ENCODE measurements at places on chromosomes 7 and 10.

DNA sequence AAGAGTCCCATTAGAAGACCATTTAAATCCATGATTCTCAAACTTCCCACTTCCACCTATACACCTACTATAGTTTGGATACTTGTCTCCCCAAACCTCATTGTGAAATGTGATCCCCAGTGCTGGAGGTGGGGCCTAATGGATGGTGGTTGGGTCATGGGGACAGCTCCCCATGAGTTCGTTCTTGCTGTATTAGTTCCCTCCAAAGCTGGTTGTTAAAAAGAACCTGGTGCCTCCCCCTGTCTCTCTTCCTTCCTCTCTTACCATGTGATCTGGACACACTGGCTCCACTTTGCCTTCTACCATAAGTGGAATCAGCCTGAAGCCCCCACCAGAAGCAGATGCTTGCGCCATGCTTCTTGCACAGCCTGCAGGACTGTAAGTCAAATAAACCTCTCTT lies 53.9 kb downstream of the WIPF3 start:
- DNase-seq = no peak

DNA sequence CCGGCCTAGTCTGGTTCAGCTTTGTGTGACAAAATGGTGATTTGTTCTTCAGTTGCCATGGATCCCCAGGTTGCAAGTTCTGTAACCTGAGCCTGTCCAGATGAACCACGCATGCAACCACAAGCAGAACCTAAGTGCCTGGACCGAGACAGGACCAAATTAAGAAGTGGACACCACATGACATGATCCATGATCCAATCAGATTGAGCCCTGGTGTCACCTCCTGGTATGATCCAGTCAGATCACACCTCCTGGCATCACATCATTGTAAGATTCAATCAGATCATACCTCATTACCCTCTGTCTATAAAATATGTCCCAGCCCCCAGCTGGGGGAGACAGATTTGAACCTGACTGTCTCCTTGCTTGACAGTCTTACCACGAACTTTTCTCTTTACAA lies 70.0 kb downstream of the MALSU1 start:
- DNase-seq = no peak

DNA sequence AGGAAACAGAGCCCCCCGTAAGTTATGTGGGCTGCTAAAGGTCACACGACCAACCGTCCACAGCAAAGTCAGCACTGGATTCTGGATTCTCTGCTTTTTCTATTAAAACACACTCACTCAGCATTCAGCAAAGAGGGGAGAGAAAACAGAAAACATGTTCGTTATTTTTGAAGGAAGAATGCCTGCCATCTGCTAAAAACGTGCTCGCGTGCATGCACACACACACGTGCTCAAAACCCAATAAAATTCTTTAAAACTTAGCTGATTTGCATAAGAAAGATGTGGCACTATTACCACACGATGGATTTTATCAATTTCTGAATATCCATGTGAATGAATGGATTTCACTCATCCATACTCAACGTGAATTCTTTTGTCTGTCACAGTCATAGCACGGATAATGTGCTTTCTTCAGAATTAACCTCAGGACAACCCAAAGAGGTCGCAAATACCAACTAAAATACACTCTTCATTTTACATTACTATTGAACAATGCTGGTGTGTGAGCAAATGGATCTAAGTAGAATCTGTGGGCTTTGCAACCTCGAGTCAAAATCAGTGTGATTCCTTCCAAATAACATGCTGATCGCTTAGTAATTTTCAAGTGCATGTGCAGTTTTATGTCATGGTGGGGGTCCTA lies 40.8 kb downstream of the NRP1 start:
- DNase-seq = no peak

DNA sequence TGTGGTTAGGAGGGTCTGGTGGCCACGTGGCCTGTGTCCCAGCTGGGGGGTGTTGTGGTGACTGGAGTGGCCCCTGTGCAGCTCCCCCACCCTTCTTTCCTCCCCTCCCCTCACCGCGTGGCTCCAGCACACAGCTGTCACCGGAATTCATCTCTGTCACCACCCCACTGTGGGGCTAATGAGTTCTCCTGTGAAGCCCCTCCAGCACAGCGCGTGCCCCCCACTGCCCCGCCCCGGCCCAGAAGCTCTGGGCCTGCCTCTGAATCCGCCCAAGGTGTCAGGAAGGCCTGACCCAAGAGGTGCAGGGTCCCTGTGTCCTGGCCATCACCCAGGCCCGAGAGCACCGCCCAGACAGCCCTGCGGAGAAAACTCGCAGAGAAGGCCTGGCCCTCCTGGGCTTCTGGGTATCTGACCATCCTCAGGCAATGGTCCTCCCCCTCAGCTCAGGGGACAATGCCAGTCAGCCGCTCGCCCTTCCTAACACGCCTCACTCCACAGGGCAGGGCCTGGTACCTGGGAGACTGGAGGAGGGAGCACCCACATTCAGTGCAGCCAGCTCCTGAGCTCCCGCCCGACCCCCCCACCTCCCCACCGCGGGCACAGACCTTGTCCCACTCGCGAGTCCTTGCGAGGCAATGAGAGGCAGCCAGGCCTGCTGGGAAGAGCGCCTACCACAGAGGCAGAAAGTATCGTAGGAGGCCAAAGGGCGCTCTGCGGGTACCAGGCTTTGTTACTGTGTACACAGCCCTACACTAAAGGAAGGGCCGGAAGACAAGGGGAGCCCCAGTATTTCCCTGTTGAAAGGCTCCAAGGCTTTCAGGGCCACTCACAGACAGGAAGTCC lies 38.2 kb downstream of the GBX1 start:
- DNase-seq = no peak

DNA sequence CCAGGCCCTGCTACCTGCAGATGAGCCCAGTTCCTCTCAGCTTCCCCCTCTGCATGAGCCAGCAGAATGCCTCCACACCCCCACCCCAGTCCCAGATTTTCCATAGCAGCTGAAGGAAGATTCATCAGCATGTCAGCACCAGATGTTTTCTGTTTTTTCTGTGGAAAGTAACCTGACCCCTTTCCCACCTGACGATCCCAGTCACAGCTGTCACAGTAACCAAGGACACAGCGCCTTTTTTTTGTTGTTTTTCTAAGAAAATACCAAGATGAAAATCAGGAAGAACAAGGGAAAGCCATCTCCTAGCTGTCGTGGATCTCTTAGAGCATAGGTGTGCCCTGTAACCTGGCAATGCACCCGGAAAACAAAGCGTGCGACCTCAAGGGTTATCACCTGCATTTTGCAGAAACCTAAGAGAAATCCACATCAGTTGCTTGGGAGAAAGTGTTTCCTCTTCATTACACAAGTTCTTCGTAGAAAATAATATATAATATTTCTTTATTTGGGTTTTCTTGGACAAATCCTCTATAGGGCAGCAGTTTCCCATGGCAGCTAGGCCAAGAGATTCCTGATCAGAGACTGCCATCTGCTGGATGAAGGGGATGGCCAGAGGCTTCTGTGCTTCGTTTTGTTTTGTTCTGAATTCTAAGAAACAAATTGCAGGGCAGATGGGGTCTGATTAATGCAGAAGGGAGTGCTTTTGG lies 401.9 kb downstream of the TNS3 start:
- DNase-seq = peak; percentile 56

DNA sequence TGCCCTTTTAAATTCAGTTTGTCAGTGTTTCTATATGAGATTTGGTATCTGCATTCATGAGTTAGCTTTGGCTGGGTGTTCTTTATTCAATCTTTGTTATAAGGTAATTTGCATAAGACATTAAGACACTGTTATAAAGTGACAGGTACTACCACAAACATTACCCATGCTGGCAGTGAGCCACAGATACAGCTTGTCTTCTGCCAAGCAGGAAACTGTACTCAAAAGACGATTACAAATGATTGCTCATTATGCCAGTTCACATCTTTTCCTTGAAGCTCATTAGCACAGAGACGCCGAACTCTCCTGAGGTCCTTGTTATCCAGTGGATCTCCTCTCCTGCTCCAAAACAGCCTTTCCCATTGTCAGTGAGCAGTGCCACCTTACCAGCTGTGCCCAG lies 30.4 kb downstream of the AMPH start:
- DNase-seq = no peak

DNA sequence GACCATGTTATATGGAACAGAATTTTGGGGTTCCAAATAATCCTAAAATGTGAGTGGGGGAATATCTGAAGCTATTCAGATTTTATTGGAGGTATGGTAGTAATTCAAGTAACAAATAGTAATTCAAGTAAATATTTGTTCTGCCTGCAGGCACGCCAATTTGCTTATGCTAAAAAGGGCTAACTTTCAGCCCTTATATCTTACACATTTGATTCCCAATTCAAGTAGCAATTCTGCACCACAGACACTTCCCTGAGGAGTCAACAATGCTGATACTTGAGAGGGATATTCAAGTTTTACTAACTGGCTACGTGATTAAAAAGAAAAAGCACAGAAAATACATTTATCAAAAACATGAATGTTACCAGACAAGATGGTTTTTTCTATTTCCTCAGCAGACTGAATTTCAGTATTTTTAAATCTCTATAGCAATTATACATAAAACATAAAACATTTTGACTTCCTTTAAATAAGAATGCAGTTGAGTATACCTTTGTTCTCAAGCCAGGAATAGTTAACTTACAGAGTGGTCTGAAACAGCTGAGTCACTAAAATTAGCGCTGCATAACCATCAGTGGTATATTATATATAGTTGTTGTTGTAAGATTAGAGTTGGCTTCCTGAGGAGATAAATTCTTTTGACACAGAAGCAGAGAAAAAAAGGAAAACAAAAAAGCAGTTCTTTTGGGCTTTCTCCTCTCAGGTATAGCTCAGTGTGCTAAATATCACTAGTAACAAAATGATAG lies 33.9 kb downstream of the MTPN start:
- no peak for DNase-seq

- no peak for DNase-seq
These were observed 8.2 kb downstream of the DNA2 start for GRCh38 chr10:68463365-68464093.

DNA sequence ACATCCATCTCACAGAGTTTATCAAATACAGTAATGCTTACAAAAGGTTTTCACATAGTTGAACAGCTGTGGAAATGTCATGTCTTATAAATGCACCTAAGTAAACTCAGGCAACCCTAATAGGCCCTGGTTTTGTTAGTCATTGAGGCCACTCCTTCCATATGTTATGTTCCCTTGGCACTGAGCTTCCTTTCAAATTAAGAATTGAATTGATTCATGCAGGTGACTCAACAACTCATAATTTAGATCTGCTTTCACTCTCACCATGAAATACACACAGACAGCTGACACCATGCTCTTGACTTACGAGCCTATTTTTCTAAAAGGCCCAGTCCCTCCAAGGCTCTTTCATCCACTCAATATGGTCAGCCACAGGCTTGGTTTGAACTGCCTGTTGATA lies 476.9 kb downstream of the KCNMA1 start:
- DNase-seq = peak; percentile 71

GRCh38 chr7:120864141-120864900 lies 6.4 kb upstream of the TSPAN12 start:
- DNase-seq = no peak

DNA sequence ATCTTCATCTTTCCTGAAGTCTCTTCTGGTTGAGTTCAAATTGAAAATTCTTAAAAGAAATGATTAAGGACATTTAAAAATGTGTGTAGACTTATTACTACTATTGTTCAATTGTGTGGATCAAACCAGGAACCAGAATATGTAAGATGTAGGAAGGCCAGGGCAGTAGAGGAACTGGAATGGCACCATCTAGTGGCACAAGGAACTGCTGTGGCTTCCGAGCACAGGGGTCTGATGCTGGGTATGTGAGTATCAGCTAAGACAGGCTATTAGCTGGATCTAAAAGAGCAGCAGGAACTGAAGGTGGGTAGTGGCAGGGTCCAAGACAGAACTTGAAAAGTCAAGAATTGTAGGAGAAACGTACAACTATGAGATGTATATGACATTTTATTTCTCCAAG lies 247.3 kb downstream of the SEMA3A start:
- no peak for DNase-seq

DNA sequence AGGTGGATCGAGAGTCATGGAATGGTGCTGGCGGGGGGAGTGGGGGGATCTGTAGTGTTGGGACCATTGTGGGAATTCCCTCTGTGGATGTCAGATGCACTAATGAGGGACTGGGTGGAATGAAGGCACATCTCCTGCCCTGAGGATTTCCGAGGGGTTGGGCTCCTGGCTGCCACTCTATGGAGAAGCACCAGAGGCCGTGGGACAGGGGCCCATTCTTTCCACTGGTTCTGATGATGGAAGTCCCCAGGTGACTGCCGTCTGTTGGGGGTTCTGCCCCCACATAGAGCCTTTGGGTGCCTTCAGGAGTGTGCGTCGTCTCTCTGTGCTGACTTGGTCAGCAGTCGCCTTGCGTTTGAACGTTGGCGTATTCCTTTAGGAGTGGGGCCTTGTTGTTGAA lies 202.9 kb downstream of the GLRX3 start:
- DNase-seq = no peak

GRCh38 chr10:77586719-77587415 lies 50.7 kb downstream of the KCNMA1 start:
- DNase-seq = no peak

- DNase-seq = no peak
These were observed 397.5 kb downstream of the CDC14C start for GRCh38 chr7:49321843-49322242.

GRCh38 chr10:80025281-80025680 lies 53.2 kb upstream of the TMEM254 start:
- DNase-seq = no peak

GRCh38 chr7:148515728-148516695 lies 74.6 kb upstream of the C7orf33 start:
- DNase-seq = no peak

- peak; percentile 59 for DNase-seq
These were observed 236.1 kb downstream of the ELMO1 start for GRCh38 chr7:37212556-37212955.

- DNase-seq = no peak
These were observed 8.0 kb downstream of the GRIFIN start for GRCh38 chr7:2468227-2468626.

GRCh38 chr10:78269060-78269459 lies 235.4 kb downstream of the RPS24 start:
- no peak for DNase-seq

DNA sequence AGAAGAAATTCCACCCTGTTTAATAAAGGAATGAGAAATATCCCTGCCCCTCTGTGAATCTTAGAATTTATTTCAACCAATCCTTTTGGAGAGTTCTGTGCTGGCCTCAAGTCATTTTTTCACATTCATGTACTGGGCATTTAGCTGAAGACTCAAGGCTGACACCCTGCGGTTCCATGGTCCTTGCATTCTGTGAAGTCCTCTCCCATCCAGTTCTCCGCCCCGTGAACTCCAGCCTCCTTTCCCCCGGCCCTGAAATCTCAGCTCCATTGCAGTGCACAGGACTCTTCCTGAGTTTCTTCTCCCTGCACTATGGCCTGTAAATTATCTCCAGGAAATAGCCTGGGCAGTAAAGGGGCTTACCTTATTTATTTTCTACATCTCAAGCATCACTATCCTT lies 183.0 kb upstream of the KCND2 start:
- DNase-seq = no peak

GRCh38 chr7:68411742-68412141 lies 1186.5 kb upstream of the AUTS2 start:
- no peak for DNase-seq

All from NCI-H1092 (cell line).